AG09319 (cell line): ENCODE measurements at places on chromosomes 3 and 15.

GRCh38 chr3:171561596-171562323 is 101.6 kb upstream of the TNIK start:
- DNase-seq, result no peak

DNA sequence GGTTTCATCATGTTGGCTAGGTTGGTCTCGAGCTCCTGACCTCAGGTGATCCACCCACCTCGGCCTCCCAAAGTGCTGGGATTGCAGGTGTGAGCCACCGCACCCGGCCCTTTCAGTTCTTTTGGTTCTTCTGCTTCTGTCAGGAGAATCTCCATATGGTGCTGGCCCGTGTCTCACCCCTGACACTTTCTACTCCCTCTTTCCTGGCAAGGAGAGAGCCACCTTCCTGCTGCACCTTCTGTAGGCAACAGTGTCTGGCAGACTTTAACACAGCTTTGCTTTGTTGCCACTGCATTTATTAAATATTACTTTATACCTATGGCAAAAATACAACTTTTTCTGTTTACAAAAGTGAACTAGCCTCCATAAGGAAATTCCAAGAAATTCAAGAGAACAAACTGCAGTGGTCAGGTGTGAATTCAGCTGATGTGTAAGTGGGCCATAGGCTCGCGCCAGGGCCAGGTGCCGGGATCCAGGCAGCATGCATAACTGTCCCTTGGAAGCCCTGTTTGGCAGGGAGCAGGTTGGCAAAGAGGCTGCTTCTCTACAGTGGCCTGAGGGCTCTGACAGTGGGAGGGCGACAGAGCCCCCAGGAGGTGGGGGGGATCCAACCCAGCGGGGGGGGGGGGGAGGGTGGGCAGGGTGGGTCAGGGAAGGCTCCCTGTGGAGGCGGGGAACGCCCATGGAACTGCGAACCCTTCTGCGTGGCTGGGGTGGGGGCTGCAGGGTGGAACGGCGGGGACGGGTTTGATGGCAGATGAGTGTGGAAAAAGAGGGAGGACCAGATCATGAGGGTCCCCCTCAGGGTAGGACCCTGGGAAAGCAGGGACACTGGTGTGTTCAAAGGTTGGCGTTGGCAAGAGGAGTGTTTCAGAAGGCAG is 21.1 kb downstream of the CTSH start:
- no peak for DNase-seq

DNA sequence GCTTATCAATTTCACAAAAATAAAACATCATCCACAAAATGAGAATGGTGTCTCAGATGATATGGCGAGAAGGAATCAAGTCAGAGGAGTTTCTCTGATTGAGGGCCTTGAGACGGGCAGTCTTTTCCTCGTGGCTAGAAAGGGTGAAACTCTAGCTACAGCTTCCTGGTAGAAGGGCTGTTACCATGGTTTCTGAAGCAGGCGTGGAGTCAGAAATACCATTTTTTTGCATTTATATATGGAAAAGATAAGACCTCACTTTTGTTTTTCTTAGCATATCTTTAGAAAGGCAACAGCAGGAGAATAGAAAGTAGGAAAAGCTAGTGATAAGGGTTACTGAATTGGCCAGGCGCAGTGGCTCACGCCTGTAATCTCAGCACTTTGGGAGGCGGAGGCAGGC is 17.3 kb upstream of the SAMD7 start:
- DNase-seq, result no peak

GRCh38 chr15:82810061-82810889 is 847 bp downstream of the WHAMM start:
- peak; percentile 51 for DNase-seq

GRCh38 chr3:124652009-124652408 is 78.2 kb upstream of the UMPS start:
- DNase-seq, result no peak

GRCh38 chr3:23129117-23129516 is 74.0 kb upstream of the UBE2E2 start:
- DNase-seq, result no peak

GRCh38 chr15:64611085-64611725 is 150.8 kb downstream of the ZNF609 start:
- DNase-seq, result no peak

GRCh38 chr15:80473286-80474223 is 69.4 kb downstream of the ARNT2 start:
- DNase-seq, result no peak

- no peak for DNase-seq
These were observed 119.5 kb upstream of the EIF1B start for GRCh38 chr3:40190056-40190455.

DNA sequence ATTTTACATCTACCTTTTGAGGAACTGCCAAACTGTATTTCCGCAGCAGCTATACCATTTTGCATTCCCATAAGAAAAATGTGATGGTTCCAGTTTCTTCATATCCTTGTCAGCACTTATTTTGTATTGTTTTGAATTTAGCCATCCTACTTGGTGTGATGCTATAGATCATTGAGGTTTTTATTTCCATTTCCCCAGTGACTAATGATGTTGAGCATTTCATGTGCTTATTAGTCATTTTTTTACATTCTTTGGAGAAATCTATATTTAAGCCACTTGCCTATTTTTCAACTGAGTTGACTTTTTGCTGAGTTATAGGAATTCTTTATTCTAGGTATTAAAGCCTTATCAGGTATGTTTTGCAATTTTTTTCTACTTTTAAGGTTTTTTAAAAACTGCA is 347.6 kb upstream of the RARB start:
- DNase-seq, result no peak

- DNase-seq, result no peak
These were observed 98.4 kb downstream of the TMEM266 start for GRCh38 chr15:76158226-76158625.

- DNase-seq, result no peak
These were observed 149.7 kb upstream of the SYNPR start for GRCh38 chr3:63128380-63128779.

DNA sequence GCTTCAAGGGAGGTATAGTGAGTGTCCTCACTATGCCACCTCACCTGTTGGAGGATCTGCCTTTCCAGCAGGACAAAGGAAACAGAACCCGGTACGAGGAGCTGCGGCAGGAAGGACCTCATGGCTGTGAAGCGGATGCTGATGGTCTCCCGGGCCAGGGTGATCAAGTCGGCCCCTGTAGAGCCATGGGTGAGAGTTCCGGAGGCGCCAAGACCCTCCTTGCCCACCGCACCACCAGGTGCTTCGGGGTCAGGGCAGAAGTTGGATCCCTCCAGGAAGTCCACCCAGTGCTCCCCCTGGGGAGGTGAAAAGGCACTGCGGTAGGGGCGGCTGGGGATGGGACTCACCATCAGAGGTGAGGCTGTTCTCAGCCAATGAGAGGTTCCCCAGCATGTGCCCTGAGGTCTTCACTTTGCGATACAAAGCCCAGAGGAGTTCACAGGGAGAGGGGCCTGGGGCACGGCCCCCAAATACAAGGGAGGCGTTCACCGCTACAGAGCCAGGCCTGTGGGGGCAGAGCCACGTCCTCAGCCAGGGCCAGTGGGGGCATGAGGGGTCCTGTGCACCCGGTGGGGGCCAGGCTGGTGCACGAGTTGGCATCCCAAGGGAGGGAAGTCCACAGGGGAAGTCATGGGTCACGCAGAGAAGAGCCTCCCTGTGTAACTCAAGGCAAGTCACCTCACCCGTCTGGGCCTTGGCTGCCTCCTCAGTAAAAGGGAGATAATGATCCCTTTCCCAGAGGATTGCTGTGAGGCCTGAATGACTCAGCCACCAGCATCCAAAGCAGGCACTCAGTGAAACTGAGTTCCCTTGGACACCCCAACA is 27.7 kb downstream of the C15orf39 start:
- no peak for DNase-seq

DNA sequence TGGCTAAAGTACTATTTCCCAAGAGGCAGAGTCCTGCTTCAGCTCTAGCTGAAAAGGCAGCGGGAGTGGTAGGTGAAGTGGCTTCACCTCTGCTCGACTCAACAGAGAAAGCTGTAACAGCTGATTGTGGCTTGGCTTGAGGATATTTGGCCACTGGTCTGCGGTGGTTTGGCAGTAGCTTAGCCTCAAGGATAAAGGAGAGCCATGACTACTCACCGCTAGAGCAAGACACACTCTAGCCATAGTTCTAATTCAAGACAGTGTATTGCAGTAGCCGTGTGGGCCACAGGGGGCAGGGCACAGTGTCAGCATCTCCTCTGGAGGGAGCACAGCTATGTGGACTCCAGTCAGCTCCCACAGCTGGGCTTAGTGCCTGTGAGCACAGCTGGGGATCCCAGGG is 23.5 kb downstream of the TPRG1 start:
- DNase-seq, result no peak

DNA sequence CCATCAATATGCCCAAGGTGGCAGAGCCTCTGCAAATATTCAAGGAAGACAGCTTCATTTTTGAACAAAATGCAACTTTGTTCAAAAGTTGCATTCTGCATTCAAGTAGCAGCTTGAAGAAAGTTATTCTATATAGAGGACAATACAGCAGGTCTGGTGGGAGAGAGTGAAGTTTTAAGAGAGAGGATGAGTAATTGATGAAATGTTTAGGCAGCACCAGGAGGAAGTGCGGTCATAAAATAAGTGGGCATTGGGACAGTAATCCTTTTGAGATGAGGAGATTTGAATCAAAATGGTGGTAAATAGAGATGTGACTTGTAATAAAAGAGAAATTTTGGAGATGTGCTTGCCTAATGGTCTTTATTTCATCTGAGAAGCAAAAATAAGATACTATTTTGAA is 607.3 kb upstream of the ZNF385D start:
- no peak for DNase-seq

- no peak for DNase-seq
These were observed 72.5 kb downstream of the VPS8 start for GRCh38 chr3:184884359-184885017.

DNA sequence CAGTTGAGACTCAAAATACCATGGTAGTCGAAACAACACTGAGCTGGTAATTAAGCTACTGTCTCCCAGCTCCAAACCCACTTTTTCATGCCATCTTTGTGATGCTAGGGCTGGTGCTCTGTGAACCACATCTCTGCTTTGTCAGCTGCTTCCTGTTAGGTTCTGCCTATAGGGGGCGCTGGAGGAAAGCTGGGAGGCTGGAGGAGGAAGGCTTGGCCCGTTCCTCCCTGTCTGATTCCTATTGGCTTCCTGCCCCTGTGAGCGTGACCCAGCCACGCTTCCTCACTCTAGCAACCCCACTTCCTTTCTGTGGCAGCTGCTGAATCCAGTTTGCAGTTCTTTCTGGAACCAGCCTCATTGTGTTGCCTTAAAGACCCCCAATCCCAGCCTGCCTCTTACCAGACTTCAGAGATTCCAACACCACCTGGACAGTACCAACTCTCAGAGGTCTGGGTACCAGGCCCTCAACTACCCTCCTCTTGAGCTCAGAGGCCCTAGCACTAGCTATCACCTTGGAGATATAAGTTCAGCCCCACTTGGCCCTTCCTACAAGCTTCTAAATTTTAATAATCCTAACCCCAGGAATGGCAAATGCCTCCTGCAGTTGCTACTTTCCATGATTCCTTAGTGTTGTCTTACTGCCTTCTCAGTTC is 120.9 kb downstream of the ERC2 start:
- DNase-seq, result no peak

DNA sequence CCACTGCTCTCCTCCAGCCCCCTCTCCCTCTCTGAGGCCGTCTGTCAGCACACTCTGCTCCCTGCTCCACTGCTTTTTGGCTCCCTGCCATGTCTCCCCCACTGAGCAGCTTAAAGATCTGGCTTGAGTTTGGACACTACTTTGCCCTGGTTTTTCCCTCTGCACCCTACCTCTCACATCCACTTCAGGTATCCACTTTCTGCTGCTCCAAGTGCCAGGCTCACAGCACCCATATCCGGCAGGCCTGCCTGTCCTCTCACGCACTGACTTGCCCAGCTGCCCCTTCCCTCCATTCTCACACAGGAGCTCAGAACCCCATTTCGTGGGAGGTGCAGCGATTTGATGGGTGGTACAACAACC is 3.7 kb downstream of the DUOX1 start:
- DNase-seq, result no peak

- no peak for DNase-seq
These were observed 87.7 kb downstream of the VGLL4 start for GRCh38 chr3:11555881-11556633.

GRCh38 chr3:33931512-33931911 is 133.1 kb downstream of the PDCD6IP start:
- no peak for DNase-seq

DNA sequence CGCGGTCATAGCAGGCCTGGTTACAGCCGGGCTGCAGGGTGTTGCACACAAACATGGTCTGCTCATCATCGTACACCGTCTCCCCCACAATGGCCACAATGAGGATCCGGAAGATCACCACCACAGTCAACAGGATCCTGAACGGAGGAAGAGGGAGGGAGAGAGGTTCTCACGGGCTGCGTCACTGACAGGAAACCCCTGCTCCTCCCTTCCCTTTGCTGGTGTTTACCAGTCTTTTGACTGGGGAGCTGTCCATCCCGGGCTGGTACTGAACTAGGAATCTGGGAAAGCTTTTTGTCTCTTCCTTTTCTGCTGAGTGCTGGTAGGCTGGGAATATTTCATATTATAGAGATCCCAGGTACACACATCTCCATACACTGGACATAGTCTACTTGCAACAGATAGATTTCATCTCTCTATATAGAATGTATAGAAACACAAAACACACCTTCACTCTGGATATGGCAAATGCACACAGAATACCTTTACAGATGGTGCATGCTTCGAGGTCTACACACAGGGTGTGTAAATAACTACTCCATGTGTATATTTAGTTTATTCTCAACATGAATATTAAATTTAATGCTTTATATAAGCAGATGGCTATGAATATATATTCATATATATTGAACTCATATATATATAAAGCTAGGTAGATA is 1.4 kb downstream of the GJD2 start:
- DNase-seq, result no peak

- no peak for DNase-seq
These were observed 65.2 kb upstream of the TRA2B start for GRCh38 chr3:186002884-186003472.

DNA sequence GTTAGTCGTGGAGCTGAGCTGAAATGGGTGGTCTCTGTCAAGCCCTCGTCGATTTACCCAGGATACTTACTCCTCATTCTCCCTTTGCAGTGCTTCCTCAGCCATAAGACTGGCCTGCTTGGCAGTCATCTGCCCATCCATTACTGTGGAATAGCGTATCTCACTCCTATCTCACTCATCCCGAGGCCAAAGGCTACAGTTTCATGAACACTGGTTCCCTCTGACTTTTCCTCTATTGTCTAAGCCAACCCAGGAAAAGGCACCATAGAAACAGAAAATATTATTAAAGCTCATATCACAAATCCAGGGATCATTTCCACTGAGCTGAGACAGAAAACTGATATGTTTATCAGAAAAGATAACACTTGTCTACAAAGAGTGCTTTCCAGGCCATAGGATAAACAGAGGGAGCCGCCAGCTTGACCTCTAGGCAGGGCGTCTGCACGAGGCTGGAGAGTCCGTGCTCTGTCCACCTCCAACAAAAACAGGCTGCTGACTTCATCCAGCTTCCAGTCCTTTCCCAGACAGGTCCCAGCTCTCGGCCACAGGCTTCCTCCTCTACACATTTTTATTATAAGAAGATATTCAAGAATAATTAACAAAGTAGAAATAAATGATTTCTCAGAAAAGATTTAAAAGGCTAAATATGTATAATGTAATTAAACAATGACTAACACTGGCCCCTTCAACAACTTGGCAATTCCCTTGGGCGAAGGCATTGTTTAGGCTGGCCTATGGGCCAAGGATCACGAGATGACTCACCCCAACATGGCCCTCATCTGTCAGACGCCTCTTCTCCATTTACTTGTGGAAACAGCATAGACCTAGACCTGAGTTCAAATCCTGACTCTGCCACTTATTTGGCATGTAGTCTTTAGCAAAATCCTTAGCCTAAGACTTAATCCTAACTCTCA is 27.4 kb upstream of the BOC start:
- no peak for DNase-seq

- DNase-seq, result no peak
These were observed 121.3 kb downstream of the THRB start for GRCh38 chr3:24373198-24373959.
